ENCODE measurements at places on chromosomes 5 and 9.

DNA sequence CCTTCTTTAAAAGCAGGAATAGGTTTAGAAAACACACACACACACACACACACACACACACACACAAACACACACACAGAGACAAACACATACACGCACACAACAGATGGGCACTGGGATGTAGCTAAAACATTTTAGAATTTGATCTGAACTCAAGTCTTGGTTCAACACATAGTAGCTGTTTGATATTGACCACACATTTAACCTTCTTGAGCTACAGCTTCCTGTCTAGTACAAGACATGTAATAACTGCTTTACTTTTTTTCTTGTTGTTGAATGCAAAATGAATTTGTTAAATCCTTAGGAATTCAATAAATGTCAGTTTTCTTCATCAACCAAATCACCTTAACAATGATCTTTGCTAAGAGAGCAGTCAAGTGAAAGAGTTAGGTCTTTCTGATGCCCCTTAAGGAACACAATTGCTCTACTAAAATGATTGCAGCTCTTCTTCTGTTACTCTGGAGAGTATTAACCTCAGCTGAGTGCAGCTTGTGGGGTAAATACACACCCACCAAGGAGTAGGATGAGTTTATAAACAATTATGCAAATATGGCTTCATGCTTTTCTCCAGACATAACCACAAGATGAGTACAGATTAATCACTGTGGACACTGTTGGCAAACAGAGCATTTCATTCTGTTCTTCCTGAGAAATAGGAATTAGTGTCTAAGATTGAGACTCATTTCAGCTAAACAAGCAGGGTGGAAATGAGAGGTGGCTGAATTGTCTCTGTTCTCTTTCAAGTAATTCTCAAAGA, 302.9 kb upstream of the PAPPA start:
- no peak for DNase-seq

DNA sequence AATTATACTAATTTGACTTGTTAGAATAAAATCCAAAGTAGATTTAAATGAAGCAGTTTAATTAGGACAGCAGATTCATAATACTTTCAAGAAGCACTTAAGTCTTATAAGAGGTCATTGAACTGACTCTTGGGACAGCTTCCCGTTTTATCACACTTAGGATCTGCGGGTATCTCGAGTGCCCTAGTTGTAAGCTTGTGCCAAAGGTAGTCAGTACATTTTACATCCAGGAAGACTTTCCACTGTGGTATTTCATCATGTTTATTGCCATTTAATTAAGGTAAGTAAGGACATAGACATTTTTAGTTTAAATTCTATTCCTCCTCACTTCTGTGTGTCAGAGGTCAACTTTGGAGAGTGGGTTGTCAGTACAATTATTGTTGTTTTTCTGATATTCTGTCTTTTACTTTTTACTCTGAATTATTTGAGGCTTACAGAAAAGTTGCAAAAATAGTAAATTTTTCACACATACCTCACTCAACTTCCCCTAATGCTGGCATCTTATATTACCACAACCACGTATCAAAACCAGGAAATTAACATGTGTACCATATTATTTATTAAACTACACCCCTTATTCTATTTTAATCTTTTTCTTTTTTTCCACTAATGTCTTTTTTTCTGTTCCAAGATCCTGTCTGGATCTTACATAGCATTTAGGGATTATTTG, 7.5 kb upstream of the ZNF367 start:
- DNase-seq = no peak

DNA sequence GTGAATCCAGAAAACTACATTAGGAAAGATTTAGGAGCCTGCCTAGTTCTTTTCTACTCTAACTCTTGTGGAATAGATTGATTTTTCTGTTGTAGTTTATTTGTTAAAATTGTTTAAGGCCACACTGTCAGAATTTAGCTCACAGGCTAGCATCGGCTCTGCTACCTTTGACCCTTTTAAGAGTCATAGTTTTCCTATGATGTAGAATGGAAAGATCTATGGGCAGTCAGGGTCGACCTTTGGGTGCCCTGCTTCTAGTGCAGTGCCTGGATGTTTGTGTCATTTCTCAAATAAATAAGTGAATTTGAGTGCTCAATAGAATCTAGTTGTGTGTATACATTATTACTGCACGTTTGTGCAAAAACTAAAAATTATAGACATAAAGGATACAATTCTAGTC, 38.7 kb downstream of the BASP1 start:
- DNase-seq = no peak

GRCh38 chr5:133825631-133826289, 142.7 kb downstream of the C5orf15 start:
- peak; percentile 43 for DNase-seq

- DNase-seq = no peak
Measured at GRCh38 chr5:86983208-86983607, 284.5 kb upstream of the RASA1 start.

DNA sequence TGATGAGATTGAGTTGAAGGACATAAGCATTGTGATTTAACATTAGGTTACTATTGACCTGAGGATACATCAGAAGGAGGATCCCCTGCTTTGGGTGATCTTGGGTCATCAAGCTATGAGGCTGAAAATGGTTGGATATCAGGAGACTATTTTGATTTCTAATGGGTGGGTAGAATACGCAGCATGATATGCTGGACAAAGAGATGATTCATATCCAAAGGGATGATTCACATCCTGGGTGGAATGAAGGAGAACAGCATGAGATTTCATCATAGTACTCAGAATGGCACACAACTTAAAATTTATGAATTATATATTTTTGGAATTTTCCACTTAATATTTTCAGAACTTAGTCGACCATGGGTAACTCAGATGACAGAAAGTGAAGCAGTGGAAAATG, 1759.5 kb upstream of the C9orf72 start:
- no peak for DNase-seq

DNA sequence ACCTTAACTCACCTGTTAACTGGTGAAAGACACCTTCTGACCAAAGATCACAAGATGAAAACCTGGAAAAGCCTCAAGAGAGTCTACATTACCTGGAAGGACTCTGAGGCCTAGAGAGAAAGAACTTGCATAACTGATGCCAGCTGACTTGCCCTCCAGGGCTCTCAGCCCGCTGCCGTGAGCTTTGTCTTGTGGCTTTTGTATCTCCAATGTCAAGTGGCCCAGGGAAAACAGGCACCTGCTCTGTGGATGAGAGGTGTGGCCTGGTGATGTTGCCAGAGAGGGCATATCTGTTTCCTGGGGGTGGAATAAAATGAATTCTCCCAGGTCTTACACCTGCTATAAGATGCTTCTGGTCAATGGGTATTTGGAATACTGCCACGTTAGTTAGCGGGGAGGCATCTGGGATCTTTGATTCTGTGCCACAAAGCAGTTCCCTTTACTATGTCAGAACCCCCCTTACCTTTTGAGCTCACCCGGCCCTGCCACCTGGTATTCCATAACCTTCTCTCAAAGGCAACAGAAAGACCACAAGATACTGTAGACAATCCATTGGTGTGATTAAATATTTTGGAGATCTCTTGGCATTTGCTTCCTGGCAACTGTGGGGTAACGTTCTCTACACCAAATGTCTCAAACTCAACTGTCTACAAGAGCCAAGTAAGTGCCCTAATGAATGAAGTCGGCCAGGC, 54.9 kb upstream of the N4BP3 start:
- DNase-seq = no peak

- no peak for DNase-seq
Measured at GRCh38 chr5:151815051-151815450, 43.3 kb downstream of the G3BP1 start.

DNA sequence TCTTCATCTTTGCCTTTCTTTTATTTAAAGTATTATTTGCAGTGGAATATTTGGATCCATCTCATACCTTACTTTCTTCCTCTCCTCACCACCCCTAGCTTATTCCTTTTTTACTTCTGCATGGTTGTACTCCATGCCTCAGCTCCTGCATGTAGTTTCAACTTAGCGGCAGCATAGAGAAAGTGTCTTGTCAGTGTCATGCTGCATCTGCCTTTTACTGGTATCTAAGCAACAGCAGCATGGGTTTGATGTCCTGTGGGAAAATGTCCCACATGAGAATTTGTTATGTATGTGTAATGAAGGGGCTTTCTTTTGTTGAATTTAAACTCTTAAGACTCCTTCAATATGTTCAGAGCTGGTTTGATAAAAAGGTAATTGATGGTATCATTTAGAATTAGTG, 20.6 kb downstream of the TCERG1 start:
- DNase-seq = no peak

DNA sequence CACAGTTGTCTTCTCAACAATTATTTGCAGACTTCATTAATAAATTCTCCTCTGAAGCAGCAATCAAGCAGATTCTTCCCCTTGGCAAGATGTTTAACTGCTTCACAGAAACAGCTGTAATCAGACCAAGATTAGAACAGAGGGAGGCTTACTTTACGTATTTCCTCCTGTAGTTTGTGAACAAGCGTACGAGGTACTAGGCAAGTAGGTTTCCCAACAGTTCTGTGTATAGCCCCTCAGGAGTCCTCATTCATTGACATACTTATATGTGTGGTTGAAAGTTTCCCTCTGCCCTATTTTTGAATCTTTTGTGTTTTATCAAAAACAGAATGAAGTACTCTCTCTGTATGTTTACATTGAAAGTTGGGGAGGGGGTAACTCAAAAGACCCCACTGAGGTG, 128.0 kb downstream of the SPATA31D1 start:
- DNase-seq = no peak

GRCh38 chr5:172104021-172104420, 84.0 kb downstream of the STK10 start:
- no peak for DNase-seq

DNA sequence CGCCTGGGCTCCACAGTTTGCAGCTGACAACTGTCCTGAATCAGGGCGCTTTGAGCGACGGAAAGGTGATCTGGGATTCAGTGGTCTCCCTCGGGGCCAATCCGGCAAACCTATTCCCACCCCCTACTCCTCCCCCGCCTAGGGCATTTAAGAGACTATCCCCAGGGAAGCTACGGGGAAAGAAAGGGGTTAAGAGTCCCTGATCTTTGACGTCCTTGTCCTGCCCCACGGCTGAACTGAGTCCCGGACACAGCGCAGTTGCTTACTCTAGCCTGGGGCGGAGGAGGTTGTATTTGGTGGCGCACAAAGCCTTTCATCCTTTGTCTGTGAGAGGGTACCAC, 3.4 kb downstream of the RORB start:
- DNase-seq = no peak

GRCh38 chr9:108844856-108845255, 10.9 kb downstream of the ACTL7B start:
- no peak for DNase-seq

GRCh38 chr9:124385623-124386022, 29.6 kb downstream of the PSMB7 start:
- no peak for DNase-seq

GRCh38 chr9:38345851-38346755, 46.4 kb upstream of the ALDH1B1 start:
- DNase-seq = no peak

DNA sequence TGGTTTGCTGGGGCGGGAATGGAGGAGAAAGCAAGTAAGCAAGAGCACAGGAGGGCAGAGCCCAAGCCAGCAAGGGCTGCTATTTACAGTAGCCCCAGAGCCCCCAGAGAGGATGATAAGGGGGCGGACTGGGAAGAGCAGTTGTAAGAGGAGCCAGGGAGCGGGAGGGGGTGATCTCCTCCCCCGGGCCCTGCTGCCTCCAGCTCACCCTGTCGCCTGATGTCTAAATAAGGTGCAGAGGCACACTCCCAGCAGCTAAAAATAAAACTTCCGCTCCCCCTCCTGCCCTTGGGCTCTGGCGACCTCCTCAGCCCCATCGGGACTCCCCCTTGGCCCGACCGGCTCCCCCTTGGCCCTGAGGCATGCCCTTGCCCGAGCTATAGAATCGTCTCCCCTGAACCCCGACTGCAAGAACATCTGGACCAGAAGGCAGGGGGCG, 14.4 kb upstream of the CCDC69 start:
- peak; percentile 25 for DNase-seq

DNA sequence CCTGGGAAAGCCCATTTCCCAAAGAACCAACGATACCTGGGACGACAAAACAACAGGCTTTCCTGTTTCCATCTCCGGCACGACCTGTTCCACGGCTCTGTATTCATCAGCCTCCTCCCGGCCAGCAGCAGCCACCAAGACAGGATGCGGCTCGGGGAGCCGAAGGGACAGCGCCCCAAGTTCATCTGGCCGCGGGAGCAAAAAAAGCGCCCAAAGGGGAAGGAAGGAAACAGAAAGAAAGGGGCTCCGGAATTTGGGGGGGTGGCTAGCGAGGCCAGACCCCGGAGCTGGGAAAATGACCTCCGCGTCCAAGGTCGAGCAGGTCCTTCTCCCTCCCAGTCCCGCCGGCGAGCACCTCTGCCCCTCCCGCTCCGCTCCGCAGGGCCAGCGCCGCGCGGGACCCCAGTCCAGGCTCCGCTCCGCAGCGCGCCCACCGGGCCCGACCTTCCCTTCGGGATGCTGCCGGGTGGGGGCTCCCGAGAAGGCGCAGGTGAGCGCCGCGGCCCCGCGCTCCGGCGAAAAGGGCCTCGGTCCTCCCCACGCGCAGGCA, 608 bp downstream of the ELOVL7 start:
- DNase-seq = no peak

GRCh38 chr5:67214036-67214435, 17.4 kb upstream of the CD180 start:
- no peak for DNase-seq

GRCh38 chr9:6538666-6539071, 106.9 kb downstream of the GLDC start:
- DNase-seq = no peak

- no peak for DNase-seq
Measured at GRCh38 chr5:99369797-99370593, 441.2 kb upstream of the CHD1 start.

- no peak for DNase-seq
Measured at GRCh38 chr5:82858151-82859025, 218.8 kb downstream of the TMEM167A start.

DNA sequence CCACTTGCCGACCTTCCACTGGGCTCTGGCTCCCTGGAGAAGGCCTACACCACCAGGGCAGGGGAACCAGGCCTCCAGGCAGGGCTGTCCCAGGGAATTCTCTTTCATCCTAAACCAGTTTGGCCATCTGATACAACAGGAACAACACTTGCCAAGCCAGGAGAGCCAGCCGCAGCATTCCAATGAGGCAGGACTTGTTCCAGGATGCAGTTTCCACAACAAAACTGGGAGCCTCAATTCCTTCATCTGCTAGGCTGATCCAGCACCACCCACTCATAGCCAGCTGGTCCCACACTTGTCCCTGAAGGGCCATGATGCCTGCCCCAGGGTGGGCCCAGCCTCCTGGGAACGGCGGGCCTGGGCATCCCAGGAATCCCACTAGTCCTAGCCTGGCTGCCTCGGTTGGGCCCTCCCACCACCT, 26.0 kb downstream of the BICD2 start:
- DNase-seq = no peak

Measured in activated T-cell treated with anti-CD3 and anti-CD28 coated beads, Interleukin-2, amount 50 U/mL, for 1 hour (primary cell).